ENCODE measurements at places on chromosomes 7 and 10.
A peak's percentile ranks its signal among the peaks of the same experiment; 100 is the strongest.

DNA sequence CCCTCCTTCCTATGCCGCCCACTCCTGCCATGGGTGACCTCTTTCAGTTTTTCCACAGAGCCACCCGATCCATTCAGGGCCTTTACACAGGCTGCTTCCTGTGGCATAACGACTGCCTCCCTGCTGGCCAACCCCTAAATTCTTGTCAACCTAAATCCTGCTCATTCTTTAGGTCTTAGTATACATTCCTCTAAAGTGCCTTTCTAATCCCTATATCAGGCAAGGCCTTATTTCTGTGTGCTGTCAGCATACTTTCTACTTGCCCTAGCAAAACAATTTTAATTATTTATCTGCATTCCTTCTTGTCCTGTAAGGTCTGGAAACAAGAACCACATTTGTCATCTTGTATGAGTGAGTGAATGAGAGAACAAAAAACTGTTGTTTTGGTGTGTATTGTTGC, 132.4 kb downstream of the DNAH11 start:
- DNase-seq, result no peak

- DNase-seq, result no peak
Measured at GRCh38 chr7:142349670-142350405, 92.0 kb upstream of the PRSS58 start.

DNA sequence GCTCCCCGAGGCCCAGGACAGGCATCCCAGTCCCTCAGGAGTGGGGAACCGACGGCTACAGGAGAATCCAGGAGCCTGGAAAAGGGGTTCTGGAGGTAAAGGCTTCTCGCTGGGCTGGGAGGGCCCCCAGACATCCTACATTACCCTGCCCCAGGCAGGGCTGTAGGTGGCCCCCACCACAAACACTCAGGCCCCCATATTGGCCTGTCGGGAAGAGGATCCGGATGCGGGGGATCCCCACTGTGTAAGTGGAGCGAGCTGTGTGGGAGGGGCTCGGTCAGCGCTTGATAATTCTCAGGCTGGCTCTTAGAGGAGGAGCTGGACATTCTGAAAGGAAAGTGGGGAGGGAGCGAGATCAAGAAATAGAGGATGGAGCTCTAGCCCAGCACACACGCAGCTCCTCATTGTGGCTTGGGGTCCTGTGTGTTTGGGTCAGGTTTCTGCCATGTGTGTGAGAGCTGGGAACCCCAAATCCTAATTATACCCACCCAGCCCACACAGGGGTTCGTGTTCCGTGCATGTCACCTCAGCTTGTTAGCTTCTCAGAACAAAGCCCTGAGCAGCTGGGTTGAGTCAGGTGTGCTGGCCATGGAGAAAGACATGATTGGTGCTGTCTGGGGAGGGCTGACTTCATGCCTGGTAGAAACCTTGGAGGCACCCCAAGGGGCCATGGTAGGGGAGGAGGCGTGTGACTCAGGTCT, 49.4 kb downstream of the ZNF467 start:
- no peak for DNase-seq

DNA sequence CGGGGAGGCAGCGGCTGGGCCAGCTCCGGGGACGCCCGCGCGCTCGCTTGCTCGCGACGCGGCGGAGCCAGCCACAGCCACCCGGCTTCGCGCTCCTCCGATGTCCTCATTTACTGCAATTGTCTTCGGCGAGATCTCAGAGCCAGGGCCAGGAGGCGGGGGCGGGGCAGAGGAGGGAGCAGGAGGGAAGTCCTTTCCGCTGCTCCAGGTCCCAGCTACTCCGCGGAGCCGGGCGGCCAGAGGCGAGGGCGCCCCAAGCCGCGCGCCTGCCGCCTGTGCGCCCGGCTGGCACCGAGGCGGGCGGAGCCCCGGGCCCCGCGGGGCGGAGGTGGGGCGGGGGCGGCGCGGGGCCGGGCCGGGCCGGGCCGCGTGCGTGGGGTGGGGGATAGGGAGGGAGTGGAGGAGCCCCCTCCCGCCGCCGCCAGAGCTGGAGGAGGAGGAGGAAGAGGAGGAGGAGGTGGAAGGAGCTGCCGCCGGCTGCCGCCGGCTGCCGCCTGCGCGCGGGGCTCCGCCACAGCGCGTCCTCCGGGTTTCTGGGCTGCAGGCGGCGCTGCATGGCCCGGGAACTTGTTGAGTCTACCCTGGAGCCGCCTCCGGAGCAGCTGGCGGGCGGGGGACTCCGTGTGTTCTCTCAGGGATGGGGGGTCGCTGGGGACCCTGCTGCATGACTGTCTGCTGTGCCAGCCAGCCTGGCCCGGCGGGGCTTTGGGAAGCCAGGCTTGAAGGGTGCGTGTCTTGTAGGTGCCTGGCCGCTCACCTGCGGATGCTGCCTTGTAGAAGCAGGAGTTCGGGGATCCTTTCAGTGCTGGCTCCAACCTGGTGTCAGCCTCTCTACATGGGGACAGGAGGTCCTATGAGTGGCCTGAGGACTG, at the start of gene INSYN2A:
Gene INSYN2A (minus strand): TSS at position 310 of the 872 bp plus-strand sequence. CDS start 20,196 bp downstream, outside the sequence.
- DNase-seq, result peak; percentile 37

- no peak for DNase-seq
Measured at GRCh38 chr7:113263749-113264148, 145.4 kb upstream of the SMIM30 start.

DNA sequence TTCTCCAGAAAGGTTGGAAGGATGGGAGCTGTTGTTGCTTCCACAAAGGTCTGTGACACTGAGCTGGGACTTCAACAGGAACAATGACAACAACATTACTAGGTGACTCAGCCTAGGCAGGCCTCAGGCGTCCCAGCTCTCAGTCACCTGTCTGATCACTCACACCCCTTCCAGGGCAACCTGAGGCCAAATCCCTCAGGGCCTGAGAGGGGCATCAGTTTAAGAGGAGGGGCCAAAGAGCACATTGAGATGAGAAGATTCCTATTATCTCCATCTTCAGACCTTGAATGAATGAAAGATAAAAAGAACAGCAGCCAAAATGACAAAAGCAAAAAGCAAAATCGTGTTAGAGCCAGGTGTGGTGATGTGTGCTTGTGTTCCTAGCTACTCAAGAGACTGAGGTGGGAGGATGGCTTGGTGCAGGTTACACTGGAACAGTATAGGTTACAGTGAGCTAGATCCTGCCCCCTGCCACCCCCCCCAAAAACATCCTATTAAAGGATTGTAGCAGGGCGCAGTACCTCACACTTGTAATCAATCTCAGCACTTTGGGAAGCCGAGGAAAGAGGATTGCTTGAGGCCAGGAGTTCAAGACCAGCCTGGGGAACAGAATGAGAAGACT, at the start of gene ATG9B:
Gene ATG9B (minus strand): TSS at position 60 of the 622 bp plus-strand sequence. CDS start 71 bp downstream, outside the sequence.
- DNase-seq, result no peak

- DNase-seq, result no peak
Measured at GRCh38 chr7:131219312-131220041, 108.2 kb upstream of the MKLN1 start.

- no peak for DNase-seq
Measured at GRCh38 chr10:129392855-129393254, 74.2 kb upstream of the MGMT start.

DNA sequence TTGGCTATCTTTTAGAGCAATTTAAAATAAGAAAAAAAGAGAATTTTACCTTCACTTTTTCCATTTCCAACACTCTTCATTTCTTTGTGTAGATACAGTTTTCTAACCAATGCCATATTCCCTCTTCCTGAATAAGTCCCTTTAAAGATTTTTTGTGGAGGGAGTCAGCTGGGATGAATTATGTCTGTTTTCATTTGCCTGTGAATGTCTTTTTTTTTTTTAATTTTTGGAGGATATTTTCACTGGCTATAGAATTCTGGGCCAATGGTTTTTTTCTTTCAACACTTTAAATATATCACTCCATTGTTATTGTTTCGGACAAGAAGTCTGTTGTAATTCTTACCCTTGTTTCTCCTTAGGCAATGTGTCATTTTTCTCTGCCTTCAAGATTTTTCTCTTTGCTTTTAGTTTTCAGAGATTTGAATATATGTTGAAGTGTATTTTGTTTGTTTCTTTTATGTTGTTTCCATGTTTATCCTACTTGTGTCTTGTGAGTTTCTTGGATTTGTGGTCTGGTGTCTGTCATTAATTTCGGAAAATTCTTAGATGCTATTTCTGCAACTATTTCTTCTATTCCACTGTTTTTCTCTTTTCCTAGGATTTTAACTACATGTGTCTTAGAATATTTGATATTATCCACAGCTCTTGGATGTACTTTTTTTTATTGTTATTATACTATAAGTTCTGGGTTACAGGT, 20.0 kb upstream of the CXCL12 start:
- no peak for DNase-seq

GRCh38 chr10:31977440-31978155, 49.0 kb upstream of the ARHGAP12 start:
- peak; percentile 89 for DNase-seq

GRCh38 chr10:131475803-131476202, 164.3 kb upstream of the TCERG1L start:
- no peak for DNase-seq

Measured in endothelial cell of umbilical vein (primary cell).